ENCODE measurements at places on chromosomes 7 and 10.

DNA sequence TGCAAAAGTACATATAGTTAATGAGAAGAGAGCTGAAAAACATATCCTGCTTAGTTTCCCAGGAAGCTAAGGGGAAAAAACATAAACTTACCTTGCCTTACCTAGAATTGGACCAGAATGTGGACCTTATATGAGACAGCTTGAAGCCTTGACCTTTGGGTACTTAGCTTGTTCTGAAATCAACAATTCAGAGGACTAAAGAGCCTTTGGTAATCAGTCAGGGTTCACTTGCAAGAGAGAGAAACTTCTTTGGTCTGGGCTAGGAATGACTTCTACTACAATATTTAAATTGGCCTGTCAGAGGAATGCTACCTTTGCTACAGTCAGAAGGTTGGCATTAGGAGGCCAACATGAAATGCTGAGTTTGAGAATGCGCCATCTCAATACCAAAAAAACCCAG lies 24.9 kb downstream of the SAMD8 start:
- DNase-seq, result no peak

DNA sequence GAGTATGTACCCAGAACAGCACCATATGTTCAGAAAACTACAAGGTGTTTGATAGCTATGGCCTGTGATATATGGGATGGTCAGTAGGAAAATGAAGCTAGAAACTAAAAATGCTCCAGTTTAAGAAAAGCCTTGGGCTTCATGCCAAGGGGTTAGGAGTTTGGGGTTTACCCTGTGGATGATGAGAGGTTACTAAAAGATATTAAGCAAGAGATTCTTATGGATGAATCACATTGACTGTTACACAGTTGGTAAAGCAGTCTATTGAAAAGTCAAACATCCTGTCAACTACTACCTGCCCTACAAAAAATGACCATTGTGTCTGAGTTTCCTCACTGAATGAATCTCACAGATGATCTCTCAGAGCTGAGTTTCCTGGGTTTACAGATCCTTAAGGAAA lies 166.2 kb upstream of the INHBA start:
- DNase-seq, result no peak

DNA sequence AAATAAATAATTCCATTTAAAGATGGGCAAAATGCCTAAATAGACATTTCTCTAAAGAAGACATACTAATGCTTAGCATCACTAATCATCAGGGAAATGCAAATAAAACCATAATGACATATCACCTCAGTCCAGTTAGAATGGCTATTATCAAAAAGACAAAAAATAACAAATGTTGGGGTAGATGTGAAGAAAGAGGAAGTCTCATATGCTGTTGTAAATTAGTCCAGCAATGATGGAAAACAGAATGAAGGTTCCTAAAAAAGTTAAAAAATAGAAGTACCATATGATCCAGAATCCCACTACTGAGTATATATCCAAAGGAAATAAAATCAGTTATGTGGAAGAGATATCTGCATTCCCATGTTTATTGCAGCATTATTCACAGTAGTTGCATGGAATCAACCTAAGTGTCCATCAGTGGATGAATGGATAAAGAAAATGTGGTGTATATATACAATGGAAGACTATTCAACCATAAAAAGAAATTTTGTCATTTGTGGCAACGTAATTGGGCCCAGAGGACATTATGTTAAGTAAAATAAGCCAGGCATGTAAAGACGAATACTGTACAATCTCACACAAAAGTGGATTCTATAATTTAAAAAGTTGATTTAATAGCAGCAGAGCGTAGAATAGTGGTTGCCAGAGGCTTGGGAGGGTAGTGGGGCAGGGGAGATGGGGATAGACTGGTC lies 52.0 kb downstream of the TCAF1 start:
- no peak for DNase-seq

DNA sequence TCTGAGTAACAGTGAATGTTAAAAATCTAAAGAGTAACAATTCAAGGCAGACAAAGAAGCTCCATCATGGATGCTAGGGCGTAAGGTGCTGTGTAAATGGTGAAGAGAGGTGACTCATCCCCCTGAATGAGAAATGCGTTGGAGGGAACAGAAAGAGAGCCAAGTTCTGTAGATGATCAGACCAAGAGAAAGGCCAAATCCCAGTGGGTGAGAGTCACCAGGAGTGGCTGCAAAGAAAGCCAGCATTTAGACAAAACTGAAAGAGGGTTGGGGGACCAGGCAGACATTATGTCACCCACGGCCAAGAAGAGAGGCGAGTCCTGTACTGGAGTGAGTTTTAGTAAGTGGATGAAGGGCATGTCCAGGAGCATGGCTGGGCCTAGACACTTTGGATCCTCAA lies 153.1 kb downstream of the TRIL start:
- DNase-seq, result no peak

DNA sequence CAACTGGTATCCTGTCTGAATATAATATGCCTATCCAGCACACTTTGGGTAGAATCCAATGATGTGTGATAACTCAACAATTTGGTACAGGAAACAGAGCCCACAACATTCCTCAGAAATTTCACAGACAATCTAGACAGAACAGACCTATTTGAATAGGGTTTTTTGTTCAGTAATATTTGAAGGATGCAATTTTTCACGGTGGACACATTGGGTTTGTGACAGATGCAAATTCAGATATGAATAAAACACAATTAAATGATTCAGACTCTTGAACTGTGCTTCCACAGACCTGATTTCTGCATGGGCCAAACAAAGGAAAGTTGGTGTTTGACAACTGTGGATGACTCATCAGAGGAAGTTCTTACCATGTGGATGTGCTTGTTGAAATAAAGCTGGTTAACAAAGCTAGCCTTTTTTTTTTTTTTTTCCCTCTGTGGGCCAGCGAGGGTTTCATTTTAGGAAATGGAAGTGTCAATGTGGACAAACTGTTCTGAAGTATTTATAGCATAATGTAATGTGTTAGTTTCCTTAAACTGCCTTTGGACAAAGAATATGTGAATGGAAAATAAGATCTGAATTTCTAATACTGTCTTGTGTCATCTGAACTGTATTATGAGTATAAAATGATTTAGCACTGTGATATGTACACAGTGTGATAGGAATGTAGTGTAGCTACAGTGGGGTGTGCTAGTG lies 43.2 kb upstream of the FAM133B start:
- no peak for DNase-seq

DNA sequence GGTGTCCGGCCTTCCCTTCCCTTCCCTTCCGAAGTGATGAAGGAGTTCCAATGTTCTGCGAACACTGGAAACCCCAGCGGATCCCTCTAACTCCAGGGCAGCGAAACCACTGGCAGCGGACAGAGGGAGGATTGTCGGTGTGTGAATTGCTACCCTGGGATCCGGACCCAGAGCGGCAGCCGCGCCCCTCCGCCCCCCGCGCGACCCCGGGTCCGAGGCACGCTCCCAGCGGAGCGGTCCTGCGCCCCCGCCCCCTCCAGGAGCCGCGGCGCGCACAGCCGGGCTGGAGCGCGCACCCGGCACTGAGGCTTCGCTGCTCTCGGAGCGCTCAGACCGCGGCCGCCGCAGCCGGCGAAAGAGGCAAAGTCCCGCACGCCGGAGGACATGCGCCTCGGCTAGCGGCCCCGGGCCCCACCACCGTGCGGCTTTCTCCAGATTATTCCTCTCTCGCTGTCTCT lies at the start of gene PTPRZ1:
PTPRZ1 (plus strand) TSS at position 331 of the 458 bp plus-strand sequence. CDS start 339 bp downstream, outside the sequence.
- peak; percentile 11 for DNase-seq

GRCh38 chr10:116907245-116907987 lies 58.1 kb downstream of the ENO4 start:
- DNase-seq, result no peak

DNA sequence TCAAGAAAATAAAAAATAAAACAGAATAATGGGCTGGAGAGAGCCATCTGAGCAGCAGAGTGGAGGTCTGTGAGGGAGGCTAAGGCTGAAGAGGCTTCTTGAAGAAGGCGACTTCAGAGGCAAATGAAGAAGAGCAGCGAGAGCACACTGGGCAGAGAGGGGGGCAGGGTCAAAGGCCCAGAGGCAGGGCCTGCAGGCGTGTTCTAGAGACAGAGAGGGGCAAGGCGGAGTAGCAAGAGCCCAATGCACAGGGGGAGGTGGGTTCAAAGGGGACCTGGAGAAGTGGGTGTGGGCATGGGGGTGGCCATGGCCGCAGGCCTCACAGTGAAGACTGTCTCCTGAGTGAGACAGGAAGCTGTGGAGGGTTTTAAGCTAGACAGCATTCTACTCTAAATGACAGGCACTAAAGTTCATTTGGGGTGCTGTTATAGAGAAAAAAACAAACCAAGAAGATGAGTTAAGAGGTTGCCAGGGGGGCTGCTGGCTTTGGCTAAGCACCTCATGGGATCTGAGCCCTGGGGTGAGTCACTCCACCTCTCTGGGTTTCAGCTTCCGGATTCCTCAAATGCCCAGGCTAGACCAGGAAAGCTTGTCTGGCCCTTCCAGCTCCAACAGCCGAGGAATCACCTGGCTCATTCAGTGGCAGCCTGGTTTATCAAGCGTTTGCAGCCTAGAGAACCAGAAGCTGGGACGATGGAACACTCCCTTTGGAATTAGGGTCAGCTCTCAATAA lies 81.7 kb downstream of the DLG5 start:
- no peak for DNase-seq

DNA sequence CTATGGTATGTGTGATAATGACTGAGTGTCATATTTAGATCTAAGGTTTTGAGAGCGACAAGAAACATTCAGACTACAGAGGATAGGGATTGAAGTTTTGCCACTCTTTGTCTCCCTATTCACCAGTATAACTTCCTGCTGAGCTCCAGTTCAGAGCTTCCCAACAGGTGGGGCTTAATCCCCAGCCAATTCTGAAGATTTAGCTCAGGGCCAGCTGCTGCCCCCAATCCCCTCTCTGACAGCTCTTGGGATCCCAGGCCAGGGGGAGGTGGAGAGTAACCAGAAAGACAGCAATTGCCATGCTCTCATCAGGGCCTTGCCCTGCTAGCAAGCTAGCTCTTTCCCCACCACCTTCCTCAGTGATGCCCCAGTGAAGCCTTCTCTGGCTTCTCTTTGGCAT lies 57.8 kb downstream of the TRIL start:
- DNase-seq, result no peak

DNA sequence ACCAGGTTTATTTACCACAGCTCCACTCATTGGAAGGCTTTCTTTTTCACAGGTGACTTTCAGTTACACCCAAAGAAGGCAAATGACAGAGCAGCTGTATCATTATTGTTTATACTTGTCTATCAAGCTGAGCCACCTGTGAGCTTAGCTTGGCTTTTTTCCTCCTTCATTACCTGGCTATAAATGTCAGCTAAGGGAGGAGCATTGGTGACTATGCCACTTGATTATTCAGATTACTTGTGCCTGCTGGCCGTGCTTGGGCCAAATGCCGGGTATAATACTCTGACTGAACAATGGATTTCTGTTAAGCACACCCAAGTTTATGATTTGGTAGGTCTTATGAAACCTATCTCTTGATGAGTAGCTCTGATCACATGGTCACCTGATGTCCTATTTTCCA lies 9.9 kb upstream of the GNAT3 start:
- no peak for DNase-seq

GRCh38 chr7:70640266-70640833 lies 491.6 kb upstream of the GALNT17 start:
- no peak for DNase-seq

DNA sequence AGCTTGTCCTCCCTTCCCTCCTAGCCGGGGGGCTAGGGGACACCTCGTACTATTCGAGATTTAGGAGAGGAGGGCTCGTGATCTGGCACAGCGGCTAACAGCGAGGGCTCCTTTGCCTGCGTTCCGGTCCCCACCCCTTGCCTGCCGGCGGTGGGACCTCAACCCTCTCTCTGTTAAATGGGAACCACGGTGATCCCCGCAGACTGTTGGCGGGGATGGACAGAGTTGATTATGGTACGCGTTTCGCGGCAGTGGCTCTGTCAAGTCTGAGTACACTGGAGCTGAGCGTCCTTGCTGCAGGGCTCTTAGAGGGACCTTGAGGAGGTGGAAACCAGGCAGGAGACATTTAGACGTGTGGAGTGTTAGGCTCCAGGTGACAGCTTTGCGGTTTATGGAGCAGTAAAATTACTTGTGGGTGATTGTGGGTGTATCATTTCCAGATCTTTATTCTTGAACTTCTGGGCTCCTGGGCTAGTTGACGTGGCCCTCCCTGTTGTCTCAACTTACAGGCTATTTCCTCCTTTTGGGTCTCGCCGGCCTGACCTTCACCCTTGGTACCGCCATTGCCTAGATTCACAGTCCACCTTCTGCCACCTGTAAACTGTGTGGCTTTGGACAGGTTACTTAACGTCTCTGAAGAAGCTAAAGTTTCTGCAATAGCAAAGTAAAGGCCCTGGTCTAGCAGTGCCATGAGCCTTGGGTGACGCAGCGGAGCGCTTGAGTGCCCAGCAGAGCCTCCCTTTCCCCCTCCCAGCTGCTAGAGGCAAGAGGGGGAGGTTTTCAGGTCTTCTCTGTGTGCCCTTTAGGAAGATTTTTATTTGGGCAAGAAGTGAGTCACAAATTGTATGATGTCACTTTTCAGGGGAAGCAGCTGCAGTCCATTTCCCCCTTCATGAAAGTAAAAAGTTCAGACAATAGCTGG lies 739 bp downstream of the CASP7 start:
- DNase-seq, result peak; percentile 49

- no peak for DNase-seq
These were observed 247.4 kb downstream of the KIAA1217 start for GRCh38 chr10:24456322-24456721.

DNA sequence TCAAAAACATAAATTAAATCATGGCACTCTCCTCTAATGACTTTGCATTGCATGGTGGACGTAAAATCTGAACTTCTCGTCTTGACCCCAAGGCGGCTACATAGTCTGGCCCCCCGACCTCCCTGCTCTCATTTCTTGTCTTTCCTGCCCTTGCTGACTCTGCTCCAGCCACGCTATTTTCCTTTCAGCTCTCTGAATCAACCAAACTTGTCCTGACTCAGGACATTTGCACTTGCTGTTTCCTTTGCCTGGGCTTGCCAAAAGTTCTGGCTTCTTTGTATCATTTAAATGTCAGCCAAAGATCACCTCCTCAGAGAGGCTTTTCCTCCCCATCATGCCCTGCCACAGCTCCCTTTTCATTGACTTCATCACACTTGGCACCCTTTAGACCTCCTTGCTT lies 107.7 kb upstream of the NFE2L3 start:
- no peak for DNase-seq

DNA sequence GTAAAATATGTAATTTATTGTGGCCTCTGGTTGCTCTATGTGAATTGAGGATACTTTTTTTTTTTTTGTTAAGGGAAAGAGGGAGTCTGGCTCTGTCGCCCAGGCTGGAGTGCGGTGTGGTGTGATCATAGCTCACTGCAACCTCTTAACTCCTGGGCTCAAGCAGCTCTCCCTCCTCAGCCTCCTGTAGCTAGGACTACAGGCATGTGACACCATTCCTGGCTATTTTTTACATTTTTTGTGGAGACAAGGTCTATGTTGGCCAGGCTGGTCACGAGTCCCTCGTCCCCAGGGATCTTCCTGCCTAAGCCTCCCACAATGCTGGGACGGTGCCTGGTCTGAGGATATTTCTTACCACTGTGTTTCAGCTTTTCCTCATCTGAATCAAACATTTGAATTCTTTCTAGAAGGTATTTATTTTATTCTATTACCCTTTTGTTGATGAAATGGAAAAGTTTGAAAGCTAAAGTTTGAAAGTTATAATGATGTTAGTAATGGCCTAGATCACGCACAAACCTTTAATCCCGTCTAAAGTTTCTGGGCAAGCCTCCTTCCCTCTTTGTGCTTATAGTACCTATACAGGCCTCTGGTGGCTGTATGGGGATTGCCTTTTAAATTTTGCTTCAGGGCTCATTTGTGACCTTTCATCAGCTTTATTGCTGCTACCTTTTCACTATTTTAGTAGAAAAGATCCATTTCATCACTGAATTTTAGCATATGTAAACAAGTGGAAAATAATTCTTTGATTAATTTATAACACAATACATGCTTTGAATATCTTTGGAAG lies 2.0 kb downstream of the IFRD1 start:
- DNase-seq, result no peak

Data from C1 segment of cervical spinal cord (tissue), 14 donors.